ENCODE measurements at places on chromosomes 12 and 14. TPM values are rescaled to one million over a fixed set of nuclear protein-coding genes. Genes with fewer than 3 reads are reported as not detected.

The ZNF384 gene
- 54.3 TPM for total RNA-seq

The STXBP6 gene
- not detected for total RNA-seq

DNA sequence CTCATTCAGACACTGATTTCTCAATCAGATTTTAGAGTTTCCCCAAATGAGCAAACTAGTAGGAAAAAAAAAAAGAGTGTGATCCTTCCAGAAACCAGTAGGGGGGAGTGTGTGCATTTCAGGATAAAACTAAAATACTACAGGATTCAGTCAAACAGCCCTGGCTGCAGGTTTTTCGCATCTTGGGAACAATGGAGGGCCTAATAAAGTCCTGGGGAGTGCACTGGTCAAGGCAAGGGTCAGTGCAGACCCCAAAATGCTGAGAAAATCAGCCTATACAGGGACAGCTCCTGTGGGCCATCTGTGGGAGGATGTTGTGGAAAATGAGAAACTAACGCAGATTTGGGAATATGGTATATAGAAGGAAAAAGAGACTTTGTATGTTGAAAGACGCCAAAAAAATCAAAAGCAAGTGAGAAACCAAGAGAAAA lies 22.2 kb upstream of the ABCD4 start:
- H3K4me3 ChIP-seq = no peak overlapping the region
- H3K27ac ChIP-seq = no peak overlapping the region
- no peaks in the 10 kb centered on the region for H3K36me3 ChIP-seq

GRCh38 chr14:29858299-29858698 lies 69.3 kb downstream of the PRKD1 start:
- no peaks in the 10 kb centered on the region for H3K36me3 ChIP-seq
- H3K4me1 ChIP-seq = no peaks in the 10 kb centered on the region
- no peaks in the 10 kb centered on the region for H3K27me3 ChIP-seq
- no peak overlapping the region for H3K27ac ChIP-seq

DNA sequence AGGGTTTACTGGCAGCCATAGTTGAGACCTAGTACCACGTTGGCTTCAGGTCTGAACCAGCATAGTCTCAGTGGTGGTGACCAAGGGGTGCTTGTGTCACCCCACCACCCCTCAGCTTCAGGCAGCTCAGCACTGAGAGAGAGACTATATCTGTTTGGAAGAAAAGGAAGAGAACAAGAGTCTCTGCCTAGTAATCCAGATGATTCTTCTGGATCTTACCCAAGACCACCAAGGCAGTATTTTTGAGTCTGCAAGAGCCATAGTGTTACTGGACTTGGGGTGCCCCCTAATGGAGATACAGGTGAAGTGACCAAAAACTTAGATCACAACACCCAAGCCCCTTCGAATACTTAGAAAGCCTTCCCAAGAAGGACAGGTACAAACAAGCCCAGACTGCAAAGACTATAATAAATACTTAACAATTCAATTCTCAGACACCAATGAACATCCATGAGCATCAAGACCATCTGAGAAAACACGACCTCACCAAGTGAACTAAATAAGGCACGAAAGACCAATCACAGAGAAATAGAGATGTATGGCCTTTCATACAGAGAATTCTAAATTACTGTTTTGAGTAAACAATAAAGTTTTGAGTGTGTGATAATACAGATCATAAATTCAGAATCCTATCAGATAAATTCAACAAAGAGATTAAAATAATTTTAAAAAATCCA lies 107.0 kb downstream of the HELB start:
- DNase-seq = peak; percentile 8
- H3K27me3 ChIP-seq = no peaks in the 10 kb centered on the region
- H3K4me3 ChIP-seq = no peak overlapping the region
- H3K4me1 ChIP-seq = no peaks in the 10 kb centered on the region

- no peaks in the 10 kb centered on the region for H3K27me3 ChIP-seq
- H3K4me3 ChIP-seq = no peak overlapping the region
- no peaks in the 10 kb centered on the region for H3K36me3 ChIP-seq
These were observed 24.8 kb downstream of the IL26 start for GRCh38 chr12:68200854-68201253.

DNA sequence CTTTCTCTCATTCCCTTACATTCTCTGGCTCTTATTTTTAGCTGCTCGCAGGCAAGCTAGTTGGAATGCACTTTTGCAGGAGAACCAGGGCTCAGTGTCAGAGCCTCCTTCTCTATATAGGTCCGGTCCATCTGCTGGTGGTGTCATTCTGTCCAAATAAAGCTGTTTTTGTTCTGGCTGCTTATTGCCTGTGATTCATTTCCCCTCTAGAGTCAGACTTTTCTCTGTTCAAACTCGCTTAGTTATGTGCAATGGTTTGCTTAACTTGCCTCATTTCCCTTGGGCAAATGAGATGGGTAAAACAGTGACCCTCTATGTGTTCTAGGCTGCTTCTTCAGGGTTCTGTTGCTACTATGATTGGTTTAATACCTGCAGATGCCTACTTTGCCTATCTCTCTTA lies 2.9 kb downstream of the SMARCD1 start:
- H3K27me3 ChIP-seq = no peaks in the 10 kb centered on the region
- peaks cover 18% of the 10 kb centered on the region for H3K36me3 ChIP-seq
- no peak for DNase-seq
- peaks cover 6% of the 10 kb centered on the region for H3K4me1 ChIP-seq
- no peak overlapping the region for H3K27ac ChIP-seq

GRCh38 chr12:88391556-88391955 lies 188.7 kb downstream of the KITLG start:
- H3K27me3 ChIP-seq = no peaks in the 10 kb centered on the region
- DNase-seq = no peak
- H3K4me1 ChIP-seq = no peaks in the 10 kb centered on the region
